ENCODE measurements at places on chromosomes 6 and 20. TPM values are rescaled to one million over a fixed set of nuclear protein-coding genes. Genes with fewer than 3 reads are reported as not detected.
A peak's percentile ranks its signal among the peaks of the same experiment; 100 is the strongest.

DNA sequence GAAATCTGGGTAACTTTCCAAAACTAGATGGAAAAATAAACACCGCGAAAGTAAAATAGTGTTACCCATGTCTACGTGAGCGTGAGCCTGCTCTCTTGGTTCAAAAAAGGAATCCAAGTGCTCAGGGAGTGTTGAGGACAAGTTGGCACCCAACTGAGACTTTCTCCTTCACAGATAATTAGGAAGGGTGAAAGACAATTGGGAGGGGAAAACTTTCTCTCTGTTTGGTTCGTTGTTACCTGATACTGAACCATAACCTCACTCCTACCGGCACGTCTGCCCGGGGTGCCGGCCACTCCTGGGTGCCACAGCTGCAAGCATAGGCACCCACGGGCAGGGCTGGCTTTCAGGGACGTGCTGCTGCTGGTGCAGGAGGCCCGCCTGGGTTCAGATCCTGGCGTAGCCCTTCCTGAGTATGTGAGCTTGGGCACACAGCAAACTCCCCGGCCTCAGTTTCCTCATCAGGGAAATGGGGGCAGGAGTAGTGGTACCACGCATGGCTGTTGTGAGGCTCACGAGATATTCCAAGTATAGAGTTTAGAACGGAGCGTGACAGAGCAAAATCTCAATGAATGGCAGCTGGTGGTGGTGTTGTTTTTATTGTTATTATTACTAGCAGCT is 38.2 kb upstream of the PMEPA1 start:
- DNase-seq, result no peak

Gene POU3F2
- polyA plus RNA-seq, result 9.1 TPM

Gene ADGB
- polyA plus RNA-seq, result not detected

Gene CCN6
- polyA plus RNA-seq, result not detected

GRCh38 chr20:5806457-5807263 is 56.5 kb downstream of the SHLD1 start:
- DNase-seq, result no peak

DNA sequence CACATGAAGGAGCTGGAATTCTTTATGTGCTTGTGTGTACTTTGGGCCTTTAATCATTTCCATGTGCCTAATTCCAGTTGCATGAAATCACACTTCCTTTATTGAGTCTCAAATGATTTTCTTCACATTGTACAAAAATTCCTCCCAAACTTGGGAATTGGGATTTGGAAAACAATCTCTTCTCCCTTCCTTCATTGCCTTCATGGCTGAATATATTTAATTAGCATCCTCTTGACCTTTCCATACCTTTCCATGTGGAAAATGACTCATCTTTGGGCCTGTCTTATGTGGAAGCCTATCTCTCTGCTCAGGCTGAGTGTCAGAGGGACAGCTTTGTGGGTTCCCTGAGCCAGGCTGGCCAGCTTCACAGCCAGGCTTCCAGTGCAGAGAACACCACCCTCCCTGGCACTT is 33.0 kb upstream of the CDH4 start:
- no peak for DNase-seq

Gene C6orf58
- polyA plus RNA-seq, result not detected

Gene ZBTB9
- 10.7 TPM for polyA plus RNA-seq

- no peak for DNase-seq
These were observed 38.8 kb downstream of the SUMO4 start for GRCh38 chr6:149438855-149439254.

Gene USP49
- 11.4 TPM for polyA plus RNA-seq

Gene C6orf163
- polyA plus RNA-seq, result 0.25 TPM

DNA sequence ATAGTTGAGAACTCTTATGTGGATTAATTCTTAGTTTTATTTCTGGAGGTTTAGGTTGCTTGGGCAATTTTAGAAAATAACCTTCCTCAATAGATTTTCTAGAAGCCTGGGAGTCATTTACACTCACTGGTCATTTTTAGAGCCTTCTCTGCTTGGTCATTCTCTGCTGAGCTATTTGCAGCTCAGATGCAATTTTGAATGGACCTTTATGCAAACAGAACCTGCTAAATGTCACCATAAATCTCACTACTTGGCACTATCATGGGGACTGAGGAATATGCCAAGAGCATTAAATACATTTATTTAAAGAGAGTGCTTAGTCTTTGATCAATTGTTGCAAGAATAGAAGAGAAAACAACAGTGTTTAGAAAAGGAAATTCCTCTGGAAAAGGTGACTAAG is 154.0 kb downstream of the CLVS2 start:
- no peak for DNase-seq

Gene ZC2HC1B
- not detected for polyA plus RNA-seq

- DNase-seq, result no peak
These were observed 25.1 kb downstream of the IL20RA start for GRCh38 chr6:137019476-137020272.

DNA sequence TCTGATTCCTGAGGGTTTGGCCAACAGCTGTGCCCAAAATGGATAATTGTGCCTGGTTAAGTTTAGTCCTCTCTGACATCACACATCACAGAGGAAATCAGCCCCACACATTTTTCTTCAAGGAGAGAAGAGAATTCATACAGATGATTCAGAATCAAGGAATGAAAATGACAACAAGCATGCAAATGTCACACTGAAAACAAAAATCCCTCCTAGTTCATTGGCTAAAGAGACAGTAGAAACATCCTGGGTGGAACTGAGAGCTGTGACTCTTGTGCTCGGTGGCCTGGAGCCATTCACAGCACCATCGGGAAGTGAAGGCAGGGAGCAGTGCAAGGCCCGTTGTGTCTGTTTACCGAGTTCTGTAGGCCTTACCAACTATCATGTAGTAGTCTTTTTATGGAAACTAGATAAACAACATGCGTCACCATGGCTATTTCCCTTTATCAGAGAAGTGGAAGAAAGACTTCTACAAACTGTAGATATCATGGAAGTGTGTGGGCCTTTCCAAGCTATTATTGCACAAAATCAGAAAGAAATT is 81.7 kb upstream of the TENT5A start:
- no peak for DNase-seq

GRCh38 chr6:39550191-39550590 is 175.0 kb downstream of the KIF6 start:
- no peak for DNase-seq

- no peak for DNase-seq
These were observed 56.9 kb downstream of the FAM217A start for GRCh38 chr6:4021854-4022695.

DNA sequence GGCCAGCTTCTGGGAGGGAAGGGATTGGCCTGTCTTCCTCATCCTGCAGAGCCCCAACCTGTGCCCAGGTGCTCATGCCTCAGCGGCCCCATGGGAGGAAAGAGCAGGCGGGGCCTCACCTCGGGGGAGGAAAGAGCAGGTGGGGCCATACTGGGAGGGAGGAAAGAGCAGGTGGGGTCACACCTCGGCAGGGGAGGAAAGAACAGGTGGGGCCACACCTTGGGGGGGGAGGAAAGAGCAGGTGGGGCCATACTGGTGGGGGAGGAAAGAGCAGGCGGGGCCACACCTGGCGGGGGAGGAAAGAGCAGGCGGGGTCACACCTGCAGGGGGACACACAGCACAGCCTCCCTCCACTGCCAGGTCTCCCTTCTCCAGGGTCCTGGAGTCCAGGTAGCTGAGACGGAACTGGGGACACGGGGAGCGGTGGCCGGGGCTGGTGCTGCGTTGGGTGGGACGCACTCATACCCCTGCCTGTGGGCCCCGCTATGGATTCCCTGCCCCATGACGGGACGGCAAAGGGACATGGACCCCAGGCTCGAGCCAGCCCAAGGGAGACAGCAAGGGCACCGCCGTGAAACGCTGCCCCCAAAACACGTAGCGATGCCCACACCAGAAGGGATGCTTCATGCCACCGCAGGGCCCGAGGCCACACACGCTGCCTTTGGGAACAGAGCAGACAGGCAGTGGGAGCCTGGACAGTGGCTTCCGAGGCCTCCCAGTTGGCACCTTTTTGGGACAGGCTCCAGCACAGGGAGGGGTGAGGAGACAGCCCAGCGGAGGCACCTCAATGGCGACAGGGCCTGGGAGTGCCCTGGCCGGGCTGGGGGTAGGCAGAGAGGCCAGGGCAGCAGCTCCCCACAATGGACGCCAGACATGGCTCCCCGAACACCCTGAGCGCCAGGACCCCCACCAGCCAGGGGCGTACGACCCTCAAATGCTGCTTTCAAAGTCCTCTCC is 43.3 kb upstream of the CHRNA4 start:
- DNase-seq, result no peak

- no peak for DNase-seq
These were observed 17.7 kb downstream of the OR2A4 start for GRCh38 chr6:131683479-131683878.

Gene TPD52L1
- polyA plus RNA-seq, result 33.9 TPM

DNA sequence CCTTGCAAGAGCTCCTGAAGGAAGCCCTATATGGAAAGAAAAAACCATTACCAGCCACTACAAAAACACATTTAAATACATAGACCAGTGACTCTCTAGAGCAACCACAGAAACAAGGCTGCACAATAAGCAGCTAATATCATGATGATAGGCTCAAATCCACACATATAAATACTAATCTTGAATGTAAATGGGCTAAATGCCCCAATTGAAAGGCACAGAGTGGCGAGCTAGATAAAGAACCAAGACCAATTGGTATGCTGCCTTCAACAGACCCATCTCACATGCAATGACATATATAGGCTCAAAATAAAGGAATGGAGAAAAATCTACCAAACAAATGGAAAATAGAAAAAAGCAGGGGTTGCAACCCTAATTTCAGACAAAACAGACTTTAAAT is 153.0 kb downstream of the LRRC1 start:
- no peak for DNase-seq

Gene KCNQ5
- polyA plus RNA-seq, result 2.0 TPM

GRCh38 chr6:151081656-151082055 is 158.1 kb upstream of the AKAP12 start:
- no peak for DNase-seq

- DNase-seq, result peak; percentile 76
These were observed 920 bp upstream of the RNF5 start for GRCh38 chr6:32177183-32177787.

DNA sequence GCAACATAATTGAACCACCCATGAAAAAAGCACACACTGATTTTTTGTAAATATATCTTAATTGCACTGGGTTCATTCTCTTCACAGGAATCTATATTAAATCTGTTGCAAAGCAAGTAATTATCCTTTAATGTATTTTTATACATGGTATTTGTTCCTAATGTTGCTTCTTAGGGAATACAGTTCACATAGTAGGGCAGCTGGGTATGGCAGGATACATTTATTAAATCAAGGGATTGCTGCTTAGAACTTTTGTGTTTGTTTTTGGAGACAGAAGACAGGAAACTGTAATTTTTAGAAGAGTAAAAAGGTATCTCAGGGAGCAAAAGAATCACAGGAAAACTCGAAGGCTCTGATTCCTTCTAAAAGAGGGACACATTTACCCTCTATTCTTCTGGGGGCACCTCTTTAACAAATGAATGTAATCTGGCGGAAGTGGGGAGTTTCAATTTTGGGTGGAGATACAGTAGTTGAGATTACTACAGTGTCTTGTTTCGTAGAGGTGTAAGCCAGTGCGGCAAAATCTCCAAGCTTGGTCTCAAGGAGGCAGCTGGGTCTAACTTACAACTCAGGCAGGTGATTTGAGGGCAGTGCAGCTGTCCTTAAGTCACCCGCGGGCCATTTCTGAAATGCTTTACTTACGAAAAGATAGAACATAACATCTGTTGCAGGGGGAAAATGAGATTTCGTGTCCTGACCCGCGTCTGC is 812 bp upstream of the SMIM13 start:
- DNase-seq, result no peak

- no peak for DNase-seq
These were observed 694.7 kb downstream of the HTR1B start for GRCh38 chr6:76768556-76768955.

DNA sequence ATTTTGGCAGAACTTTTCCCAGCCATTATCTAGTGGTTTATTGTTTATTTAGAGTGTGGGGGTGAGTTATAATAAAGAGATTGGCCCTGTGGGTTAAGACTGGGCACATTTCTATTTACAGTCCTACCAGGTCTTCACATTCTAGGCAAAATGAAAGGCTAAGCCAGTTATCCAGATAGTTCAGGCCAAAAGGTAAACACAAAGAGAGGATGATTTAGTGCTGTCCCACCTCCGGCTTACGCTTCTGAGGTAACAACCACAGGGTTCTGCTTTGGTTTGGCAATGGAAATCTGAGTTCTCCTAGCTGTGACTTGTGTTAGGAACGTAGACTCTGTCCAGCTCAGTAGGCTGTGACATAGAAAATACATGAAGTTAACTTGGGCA is 50.3 kb upstream of the PTPRK start:
- DNase-seq, result no peak

DNA sequence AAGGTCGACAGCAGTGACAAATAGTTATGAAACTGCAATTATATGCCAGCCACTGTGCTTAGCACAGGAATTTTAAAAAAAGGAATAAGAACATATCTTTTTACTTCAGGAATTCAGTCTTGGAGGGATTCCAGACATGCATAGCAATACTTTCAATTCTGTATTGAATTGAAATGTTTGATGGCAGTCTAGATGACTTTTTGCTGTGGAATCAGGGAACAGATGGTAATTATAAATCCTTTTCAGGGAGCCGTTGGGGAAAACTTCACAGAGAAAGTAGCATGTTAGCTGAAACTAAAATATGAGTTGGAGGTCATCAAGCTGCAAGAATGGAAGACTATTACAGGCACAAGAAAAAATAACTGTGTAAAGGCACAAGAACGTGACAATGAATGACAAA is 74.8 kb downstream of the IMPG1 start:
- DNase-seq, result peak; percentile 23

- no peak for DNase-seq
These were observed 143.0 kb downstream of the FNDC1 start for GRCh38 chr6:159312206-159312605.

GRCh38 chr6:15780437-15780836 is 117.6 kb upstream of the DTNBP1 start:
- DNase-seq, result no peak

GRCh38 chr6:169216830-169217229 is 36.8 kb downstream of the THBS2 start:
- no peak for DNase-seq

GRCh38 chr6:92024110-92024509 is 1395.2 kb downstream of the EPHA7 start:
- no peak for DNase-seq

GRCh38 chr6:34172961-34173775 is 27.3 kb upstream of the GRM4 start:
- no peak for DNase-seq

- no peak for DNase-seq
These were observed 39.0 kb downstream of the CHMP4B start for GRCh38 chr20:33850159-33850558.

DNA sequence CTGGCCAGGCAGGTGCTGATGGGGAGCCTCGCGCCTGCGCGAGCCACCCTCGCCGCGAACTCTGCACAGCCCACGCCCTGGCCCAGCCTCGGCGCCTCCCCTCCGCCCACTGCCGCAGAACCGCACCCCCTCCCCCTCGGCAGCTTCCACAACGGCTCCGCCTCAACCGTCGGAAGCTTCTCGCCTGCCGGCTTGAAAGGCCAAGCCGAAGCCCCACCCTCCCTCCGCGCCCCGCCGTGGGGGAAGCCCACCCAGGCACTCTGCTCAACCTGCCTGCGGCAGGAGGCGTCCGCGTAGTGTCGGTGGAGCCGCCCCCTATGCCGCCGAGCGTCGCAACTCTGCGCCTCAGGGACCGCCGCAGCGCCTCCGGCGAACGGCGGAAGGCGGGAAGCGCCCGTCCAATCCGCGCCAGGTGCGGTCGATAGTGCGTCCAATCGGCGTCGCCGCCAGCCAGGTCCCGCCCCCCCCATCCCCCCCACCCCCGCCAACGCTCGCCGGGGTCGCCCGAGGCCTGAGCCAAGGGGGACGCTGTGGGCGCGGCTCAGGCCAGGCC is at the start of gene SYCP2:
TSS of gene SYCP2 (minus strand) at position 342 of the 553 bp plus-strand sequence. CDS start 11,224 bp downstream, outside the sequence.
- peak; percentile 39 for DNase-seq

Data from brain (organoid and tissue), 16 donors.